Stimulated activated CD4-positive, alpha-beta T cell treated with anti-CD3 and anti-CD28 coated beads, Interleukin-15, amount 100 ng/mL, for 1 hour (primary cell): ENCODE measurements at places on chromosomes 5 and 9.

GRCh38 chr5:120162321-120162720 is 301.8 kb upstream of the PRR16 start:
- DNase-seq: no peak

DNA sequence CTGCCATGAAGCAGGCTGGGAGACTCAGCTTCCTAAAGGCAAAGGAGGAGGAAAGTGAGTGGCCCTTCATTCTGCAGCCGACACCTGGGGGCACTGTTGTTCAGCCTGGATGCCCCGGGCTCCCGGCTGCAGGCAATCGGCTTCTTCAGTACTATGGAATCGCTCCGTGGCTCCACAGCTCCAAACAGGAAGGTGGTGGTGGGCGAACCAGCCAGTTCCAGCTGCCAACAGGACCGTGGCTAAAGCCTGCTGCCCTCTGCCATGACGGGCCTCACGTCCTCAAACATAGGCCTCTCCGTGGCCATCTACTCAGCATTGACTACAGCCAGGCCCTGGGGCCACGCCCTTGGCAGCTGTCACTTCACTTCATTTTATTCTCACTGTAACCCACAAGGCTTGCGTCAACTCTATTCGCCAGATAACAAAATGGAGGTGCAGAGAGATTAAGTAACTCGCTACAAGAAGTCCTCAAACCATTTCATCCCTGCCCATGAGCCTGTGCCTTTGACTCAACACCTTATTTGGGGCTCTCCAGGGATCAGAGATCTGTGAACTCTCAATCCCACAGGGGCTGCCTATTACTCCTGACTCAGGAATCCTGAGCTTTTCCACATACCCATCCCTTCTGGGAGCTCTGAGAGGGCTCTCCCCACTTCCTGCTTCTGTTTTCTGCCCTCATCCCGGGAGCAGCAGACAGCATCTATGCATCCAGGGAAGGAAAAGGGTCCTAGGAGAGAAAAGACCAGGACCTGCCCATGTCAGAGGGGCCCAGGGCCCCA is 38.0 kb downstream of the PAX5 start:
- DNase-seq: peak; percentile 16

GRCh38 chr5:131239686-131240085 is 24.2 kb upstream of the CDC42SE2 start:
- no peak for DNase-seq

- no peak for DNase-seq
These were observed 149.5 kb downstream of the BAAT start for GRCh38 chr9:101235105-101235866.

DNA sequence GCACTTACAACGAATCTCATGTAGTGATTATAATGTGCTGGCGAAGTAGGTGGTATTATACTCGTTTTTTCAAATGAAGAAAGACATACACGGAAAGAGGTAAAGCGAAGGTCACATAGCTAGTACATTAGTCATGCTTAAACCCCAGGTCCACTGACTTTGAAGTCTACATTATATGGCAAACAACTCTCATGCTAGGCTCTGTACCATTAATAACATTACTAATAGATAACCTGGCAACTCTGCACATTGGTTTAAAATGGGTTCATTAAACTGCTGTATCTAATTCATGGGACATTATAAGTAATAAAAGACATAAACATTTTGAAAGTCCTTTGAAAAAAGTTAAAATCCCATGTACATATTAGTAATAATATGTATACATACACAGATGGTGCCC is 21.2 kb downstream of the FYB1 start:
- DNase-seq: no peak

GRCh38 chr9:77957652-77958051 is 74.0 kb downstream of the GNAQ start:
- DNase-seq: no peak

- DNase-seq: no peak
These were observed 45.4 kb downstream of the HABP4 start for GRCh38 chr9:96495341-96495740.
